ENCODE measurements at places on chromosomes 6 and 20.

GRCh38 chr20:59984541-59984940, 26.3 kb downstream of the CDH26 start:
- no peak overlapping the region for H3K27ac ChIP-seq
- H3K4me3 ChIP-seq, result no peak overlapping the region
- DNase-seq, result no peak
- peaks cover 5% of the 10 kb centered on the region for H3K4me1 ChIP-seq
- H3K27me3 ChIP-seq, result no peaks in the 10 kb centered on the region
- H3K36me3 ChIP-seq, result no peaks in the 10 kb centered on the region

DNA sequence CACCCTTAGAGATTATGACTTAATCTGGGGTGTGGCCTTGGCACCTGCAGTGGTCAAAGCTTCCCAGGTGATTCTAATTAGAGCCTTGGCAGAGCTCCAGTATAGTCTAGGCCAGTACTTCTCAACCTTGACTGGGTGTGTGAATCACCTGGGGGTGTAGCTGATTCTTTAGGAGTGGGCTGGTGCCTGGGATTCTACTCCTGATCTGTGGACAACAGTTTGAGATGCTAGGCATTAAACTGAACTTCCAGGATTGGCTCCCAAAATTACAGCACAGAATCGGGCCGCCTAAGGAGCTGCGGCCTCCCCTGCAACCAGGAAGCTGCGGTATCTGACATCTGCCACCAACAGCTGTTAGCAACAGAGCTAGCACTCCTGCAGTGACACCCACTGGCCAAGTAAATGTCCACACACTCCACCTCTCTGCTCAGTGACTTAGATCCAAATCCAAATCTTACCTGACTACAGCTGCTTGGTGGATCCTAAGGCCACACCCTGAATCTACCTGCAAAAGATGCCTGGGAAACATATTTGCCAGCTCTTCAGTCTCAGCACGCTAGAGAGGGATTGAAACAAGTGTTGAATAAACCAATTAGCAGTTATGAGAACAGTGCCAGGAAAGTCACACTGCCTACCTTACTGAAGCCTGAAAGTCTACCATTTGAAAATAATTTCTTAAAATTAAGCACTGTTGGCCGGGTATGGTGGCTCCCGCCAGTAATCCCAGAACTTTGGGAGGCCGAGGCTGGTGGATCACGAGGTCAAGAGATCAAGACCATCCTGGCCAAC, 126.7 kb downstream of the UNC5CL start:
- DNase-seq, result no peak
- H3K27ac ChIP-seq, result no peak overlapping the region
- H3K4me1 ChIP-seq, result peaks cover 5% of the 10 kb centered on the region
- H3K27me3 ChIP-seq, result no peaks in the 10 kb centered on the region
- no peak overlapping the region for H3K4me3 ChIP-seq

- no peak for DNase-seq
- peaks cover 20% of the 10 kb centered on the region for H3K36me3 ChIP-seq
- no peaks in the 10 kb centered on the region for H3K4me1 ChIP-seq
- no peaks in the 10 kb centered on the region for H3K27me3 ChIP-seq
These were observed 12.4 kb downstream of the RALGAPB start for GRCh38 chr20:38485041-38485440.

GRCh38 chr6:22883061-22883717, 313.8 kb downstream of the HDGFL1 start:
- H3K36me3 ChIP-seq, result no peaks in the 10 kb centered on the region
- peaks cover under 1% of the 10 kb centered on the region for H3K4me1 ChIP-seq
- H3K27me3 ChIP-seq, result no peaks in the 10 kb centered on the region

Measured in thoracic aorta (tissue), 2 donors.